Upper lobe of right lung (tissue), 1 donor: ENCODE measurements at places on chromosomes 7 and 10. TPM values are rescaled to one million over a fixed set of nuclear protein-coding genes. Genes with fewer than 3 reads are reported as not detected.

DNA sequence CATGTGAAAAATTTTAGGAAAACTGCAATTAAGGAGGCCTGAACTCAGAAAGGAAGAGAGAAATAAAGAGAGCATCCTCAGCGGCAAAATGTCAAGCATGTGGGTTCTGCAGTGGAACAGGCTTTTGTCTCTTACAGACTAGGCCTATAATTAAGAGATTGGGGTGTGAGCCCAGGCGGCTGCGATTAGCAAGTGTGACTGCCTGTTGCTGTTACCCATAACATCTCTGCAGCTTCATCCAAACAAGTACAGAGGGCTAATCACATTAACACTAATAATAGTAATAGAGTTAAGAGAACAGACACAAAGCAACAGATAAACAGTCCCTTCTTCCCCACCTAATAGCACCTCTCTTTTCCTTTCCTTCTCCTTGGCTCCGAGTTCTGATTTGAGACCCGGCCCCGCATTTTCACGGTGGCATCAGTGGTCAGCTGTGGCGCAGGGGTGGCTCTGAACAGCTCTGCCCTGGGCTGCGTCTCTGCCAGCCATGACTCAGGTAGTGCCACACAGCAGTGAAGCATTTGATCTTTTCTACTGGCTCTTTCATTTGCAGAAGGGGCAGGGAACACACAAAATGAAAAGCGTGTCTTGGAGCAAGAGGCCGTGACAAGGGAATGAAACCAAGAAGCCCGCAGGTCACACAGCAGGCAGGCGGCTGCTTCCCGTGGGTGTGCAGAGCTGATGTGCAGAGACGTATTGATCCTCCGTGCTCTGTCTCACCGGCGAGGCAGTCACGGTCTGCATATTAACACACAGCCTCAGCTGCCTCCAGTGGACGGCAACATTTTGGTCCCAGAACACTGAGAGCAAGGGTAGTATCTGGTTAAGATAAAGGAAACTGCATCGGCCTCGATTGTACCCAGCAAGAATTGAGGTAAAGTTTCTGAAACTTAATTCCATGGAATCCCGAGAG is 103.1 kb downstream of the KLF6 start:
- no peak for DNase-seq

GRM3 gene
- total RNA-seq, result not detected

- no peak for DNase-seq
These were observed 333.9 kb downstream of the DNAJB6 start for GRCh38 chr7:157670490-157671357.

DNA sequence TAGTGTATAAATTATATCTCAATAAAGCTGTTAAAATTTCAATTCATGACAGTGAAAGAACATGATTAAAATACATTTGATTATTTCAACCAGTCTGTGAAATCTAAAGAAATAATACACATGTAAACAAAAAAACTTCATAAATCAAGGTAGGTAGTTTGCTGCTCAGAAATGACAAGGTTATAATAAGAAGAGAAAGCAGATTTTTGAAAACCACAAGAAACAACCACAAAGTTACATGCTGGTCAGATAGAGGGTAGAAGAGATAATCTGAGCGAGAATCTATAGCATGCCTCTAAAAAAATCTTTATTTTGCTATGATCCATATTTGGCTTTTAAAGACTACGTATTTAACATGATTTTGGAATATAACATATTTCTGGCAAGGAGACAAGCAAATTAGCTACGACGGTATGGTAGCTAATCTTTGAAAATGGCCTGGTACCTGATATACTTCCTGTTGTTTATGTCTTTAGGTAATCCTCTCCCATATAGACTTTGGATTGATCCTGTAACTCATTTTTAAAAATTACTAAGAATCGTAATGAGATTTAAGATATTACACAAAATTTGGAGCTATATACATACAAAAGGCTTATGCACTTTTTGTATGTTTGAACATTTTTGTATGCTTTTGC is 23.5 kb upstream of the VCL start:
- no peak for DNase-seq

- no peak for DNase-seq
These were observed 173.2 kb upstream of the KIAA1217 start for GRCh38 chr10:24035761-24036160.

IFIT2 gene
- 47.2 TPM for total RNA-seq

- DNase-seq, result no peak
These were observed 302.6 kb upstream of the SEMA3D start for GRCh38 chr7:85489498-85489897.

HOGA1 gene
- 2.3 TPM for total RNA-seq

SND1 gene
- 150 TPM for total RNA-seq

DNA sequence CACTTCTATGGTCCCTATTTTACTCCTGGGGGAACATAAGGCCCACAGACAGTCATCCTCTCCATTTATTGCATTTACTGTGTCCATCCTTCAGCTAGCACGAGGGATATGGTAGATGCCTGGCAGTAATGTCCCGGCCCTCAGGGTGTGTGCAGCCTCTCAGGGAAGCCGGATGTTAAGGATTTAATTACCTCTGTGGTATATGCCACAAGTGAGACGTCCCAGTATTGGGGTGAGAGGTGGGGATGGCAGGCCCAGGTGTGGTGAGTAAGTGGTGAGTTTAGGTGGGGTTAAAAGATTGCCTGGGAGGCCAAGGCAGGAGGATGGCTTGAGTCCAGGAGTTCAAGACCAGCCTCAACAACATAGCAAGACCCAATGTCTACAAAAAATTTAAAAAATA is 144.9 kb downstream of the SH3PXD2A start:
- no peak for DNase-seq

- DNase-seq, result no peak
These were observed 23.3 kb upstream of the RHOBTB1 start for GRCh38 chr10:60967260-60967659.

DNA sequence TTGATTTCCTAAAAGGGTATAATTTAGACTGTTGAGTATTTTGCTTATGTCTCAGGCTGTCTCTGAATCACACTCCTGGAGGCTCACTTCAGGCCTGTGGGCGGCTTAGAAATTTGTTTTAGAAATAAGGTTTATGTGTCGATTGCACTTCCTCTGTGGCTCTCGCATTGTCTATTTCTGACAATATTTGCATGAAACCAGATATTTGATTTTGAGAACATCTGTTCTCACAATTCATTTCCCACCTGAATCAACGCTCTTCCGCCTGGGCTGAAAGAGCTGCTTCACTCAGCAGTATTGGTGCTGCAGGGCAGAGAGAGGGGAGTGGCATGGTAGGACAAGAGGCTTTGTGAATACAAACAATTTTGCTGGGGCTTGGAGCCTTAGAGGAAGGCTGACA is 262.0 kb downstream of the ADRA2A start:
- no peak for DNase-seq

GRCh38 chr10:35058134-35058533 is 32.0 kb downstream of the CUL2 start:
- DNase-seq, result no peak

RSPH10B gene
- not detected for total RNA-seq

HK1 gene
- total RNA-seq, result 84.0 TPM

GRCh38 chr10:69885379-69886013 is 83.8 kb downstream of the COL13A1 start:
- DNase-seq, result no peak

- DNase-seq, result no peak
These were observed 5.0 kb upstream of the GRIFIN start for GRCh38 chr7:2481195-2481594.

- no peak for DNase-seq
These were observed 614 bp upstream of the IFIT2 start for GRCh38 chr10:89301232-89301631.

GRCh38 chr7:75958802-75959543 is 35.4 kb downstream of the TMEM120A start:
- no peak for DNase-seq

FANK1 gene
- 2.6 TPM for total RNA-seq

MYOZ1 gene
- total RNA-seq, result 5.2 TPM

- DNase-seq, result no peak
These were observed 12.9 kb downstream of the SLC16A12 start for GRCh38 chr10:89522463-89522862.

DNA sequence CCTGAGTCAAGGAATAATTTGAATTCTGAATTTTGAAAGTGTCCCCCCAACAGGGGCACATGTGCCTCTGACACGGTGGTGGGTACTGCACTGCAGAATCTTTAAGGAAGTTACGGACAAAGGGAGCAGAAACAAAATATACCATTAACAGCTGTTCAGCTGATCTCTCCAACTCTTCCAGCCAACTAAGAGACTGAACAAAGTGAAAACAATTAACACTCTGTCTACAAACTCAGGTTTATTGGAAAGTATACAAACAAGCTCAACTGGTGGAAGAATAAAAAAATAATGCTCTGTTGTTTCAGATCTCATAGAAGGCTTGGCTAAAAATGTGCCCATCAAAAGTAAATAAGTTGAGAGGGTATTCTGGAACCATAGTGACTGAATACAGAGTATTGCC is 34.4 kb downstream of the ASB4 start:
- DNase-seq, result no peak

DNA sequence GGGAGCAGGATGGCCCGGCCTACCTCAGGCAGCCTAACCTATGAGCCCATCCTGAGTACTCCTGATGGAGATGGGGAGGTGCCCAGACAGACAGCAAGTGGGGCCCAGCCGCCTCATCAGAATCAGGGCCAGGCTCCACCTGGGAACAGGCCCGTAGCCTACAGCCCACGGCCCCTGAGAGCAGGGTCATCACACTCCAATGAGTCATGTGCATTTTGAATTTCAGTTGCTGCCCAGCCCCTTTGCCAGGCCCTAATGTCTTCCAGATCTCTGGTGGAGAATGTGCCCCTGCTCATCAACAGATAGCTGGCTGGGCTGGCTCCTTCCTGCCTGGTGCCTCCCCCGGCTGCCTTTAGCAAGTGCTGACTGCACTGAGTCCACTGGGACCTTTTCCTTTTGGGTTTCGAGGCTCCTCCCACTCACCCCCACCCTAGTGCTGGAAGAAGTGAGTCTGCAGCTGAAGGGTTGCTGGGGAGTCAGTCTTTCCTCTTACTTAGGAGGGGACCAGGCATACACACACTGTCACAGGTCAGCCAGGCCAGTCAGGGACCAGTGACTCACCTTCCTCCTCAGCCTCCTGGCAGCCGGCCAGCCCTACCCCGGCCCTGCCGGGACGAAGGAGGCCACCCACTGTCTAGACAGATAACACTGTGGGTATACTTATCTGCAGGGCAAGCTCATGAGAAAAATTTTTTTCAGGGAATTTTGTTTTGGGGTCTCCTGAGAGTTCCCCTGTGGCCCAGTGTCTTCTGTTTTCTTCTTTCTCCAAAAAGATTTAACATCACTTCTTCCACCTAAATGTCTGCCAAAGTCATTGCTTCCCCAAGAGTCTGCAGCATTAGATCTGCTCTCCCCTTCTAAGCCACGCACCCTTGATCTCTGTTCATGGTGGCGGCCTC is 9.1 kb upstream of the ASIC3 start:
- peak; percentile 86 for DNase-seq

DNA sequence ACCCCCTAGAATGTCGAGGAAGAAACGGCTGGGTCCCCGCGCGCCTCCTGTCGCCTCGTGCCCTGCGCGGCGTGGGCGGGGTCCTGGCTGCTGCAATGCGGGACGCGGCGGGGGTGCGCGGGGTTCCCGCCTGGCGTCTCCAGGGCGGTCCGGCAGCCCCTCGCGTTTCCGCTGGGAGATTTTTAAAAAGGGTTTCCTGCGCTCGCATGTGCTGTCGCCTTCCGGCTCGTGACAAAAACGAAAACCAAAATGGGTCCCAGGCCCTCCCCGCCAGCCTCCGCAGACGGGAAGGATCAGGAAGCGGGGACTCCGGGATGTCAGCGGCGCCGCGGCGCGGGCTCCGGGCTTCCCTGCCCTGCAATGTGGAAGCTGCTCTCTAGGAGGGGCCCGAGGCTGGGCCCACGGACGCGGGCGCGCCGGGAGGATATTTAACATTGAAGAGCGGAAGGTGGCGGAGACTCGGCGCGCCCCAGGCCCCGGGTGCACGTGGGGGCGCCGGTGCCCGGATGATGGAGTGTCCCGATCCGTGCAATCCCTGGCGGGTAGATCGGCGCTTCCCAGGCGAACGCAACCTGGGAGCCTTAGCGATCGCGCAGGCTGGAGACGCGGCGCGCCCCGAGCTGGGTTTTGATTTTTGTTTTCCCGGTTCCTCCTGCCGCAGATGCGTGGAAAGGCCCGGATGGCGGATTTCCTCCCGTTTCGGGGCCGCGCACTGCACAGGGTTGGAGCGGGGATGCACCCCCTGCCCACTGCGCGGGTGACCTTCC is 1.0 kb downstream of the PFKP start:
- peak; percentile 82 for DNase-seq

GRCh38 chr10:71821909-71822763 is 28.9 kb downstream of the PSAP start:
- no peak for DNase-seq

GRCh38 chr7:150572496-150572895 is 5.3 kb downstream of the GIMAP4 start:
- no peak for DNase-seq

PIP gene
- not detected for total RNA-seq

GNAT3 gene
- total RNA-seq, result not detected

GRCh38 chr10:65907199-65907712 is 1018.6 kb upstream of the LRRTM3 start:
- no peak for DNase-seq

GRCh38 chr10:69411476-69411875 is 5.2 kb downstream of the TACR2 start:
- DNase-seq, result no peak

GRCh38 chr7:94298943-94299342 is 95.8 kb upstream of the COL1A2 start:
- no peak for DNase-seq

- DNase-seq, result no peak
These were observed 310.3 kb upstream of the AKR1E2 start for GRCh38 chr10:4515721-4516120.

MCU gene
- 31.1 TPM for total RNA-seq

SPAM1 gene
- total RNA-seq, result not detected

RSU1 gene
- total RNA-seq, result 77.8 TPM

DNA sequence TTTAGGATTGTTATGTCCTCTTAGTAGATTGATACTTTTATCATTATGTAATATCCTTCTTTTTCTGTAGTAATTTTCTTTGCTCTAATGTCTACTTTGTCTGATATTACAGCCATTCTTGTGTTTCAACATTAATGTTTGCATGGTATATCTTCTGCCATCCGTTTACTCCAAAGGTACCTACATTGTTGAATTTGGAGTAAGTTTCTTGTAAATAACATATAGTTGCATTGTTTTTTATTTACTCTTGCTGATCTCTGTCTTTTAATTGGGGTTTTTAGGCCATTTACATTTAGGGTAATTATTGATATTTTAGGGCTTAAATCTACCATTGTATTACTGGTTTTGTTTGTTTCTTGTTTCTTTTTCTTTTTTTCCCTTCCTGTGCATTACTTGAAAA is 100.1 kb downstream of the STK31 start:
- DNase-seq, result no peak

DNA sequence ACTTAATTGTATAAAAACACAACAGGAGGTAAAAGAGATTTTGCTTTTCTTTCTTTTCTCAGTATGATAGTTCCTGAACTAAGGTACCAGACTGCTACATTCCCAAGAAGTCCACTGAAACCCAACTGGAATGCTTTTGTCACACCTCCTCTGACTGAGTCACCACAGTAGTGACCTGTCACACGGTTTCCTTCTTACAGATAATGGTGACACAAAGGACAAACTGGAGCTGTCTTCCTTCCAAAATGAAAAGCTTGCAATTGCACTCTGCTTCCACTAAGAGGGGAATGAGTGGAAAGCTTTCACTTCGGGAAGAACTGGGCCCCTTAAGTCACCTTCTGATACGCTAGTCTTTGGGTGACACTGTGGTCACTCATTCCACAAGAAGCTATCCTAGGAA is 122.2 kb downstream of the KMT2E start:
- DNase-seq, result no peak

MDH2 gene
- 106 TPM for total RNA-seq

- no peak for DNase-seq
These were observed 153.6 kb upstream of the PITRM1 start for GRCh38 chr10:3325954-3326750.
